ENCODE measurements at places on chromosomes 11 and 22.

GRCh38 chr22:32682990-32683389, 118.5 kb upstream of the TIMP3 start:
- DNase-seq: no peak

- DNase-seq: no peak
Observed at GRCh38 chr22:38925571-38926041, 31.8 kb upstream of the APOBEC3A start.

DNA sequence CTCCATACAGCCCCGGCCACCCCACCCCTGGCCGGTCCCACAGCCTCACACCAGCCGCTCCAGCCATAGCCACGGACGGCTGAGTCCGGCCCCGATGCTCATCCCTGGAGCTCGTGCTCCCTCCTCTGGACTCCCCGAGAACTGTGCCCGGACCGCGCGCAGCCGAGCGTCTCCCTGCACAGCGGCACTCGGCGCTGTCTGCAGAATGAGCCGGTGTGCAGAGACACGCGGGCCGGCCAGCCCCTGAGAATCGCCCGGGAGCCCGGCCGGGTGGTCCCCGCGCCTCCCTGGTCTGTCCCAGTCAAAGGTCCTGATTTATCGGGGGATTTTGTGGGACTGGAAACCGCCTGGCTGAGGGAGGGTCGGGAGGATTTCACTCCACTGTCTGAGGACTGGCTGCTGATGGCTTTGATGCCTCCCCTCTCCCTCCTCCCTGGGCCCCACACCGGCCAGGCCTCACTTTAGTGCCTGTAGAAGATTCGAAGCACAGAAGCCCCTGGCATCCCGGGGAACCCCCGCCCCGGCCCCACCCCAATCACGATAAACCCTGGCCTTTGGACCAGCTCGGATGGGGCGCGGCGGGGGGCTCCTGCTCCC, 102.7 kb downstream of the BRD1 start:
- peak; percentile 19 for DNase-seq

DNA sequence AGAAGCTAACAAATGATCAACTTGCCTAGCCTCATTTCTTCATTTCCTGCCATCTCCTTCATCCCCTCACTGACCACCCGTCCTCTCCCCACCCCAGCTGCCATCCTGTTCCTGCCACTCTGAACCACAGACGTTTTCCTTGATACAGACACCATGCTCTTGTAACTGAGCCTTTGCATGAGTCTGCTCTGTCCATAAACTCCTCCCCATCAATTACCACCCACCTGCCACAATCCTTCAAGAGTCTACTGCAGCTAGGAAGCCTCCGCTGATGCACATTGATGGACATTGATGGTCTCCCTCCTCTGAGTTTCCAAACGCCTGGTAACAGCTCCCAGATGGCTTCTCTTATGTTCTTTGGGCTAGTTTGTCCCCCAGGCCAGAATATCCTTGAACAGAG, 193.8 kb downstream of the DBX1 start:
- DNase-seq: no peak

DNA sequence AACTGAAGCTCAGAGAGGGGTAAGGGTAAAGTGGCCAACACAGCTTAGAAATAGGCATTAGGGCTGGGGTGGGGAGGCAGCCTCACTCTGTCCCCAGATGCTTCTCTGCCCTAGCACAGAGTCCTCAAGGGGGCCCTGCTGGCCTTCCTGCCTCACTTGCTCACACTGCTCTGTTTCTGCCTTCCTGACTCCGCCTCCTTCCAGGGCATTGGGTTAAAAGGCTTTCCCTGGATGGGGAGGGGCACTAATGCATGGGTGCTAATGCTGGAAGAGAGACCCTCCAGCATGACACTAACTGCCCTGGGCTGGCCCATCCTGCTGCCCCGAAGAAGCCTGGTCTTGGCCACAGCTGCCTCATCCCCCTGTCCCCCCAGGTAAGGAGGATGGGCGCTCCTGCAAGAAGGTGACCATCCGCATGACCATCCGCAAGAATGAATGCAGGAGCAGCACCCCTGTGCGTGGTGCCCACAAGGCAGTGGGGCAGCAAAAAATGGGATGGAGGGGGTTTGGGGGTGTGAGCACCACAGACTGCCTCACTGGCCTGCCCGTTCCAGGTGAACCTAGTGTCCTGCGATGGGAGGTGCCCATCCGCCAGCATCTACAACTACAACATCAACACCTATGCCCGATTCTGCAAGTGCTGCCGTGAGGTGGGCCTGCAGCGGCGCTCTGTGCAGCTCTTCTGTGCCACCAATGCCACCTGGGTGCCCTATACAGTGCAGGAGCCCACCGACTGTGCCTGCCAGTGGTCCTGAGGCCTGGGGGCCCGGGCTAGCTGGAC, 74.0 kb upstream of the MYOD1 start:
- no peak for DNase-seq

GRCh38 chr11:69832561-69833413, 13.6 kb upstream of the FGF3 start:
- DNase-seq: no peak

Measured in CD14-positive monocyte (primary cell).